Esophagus squamous epithelium (tissue), 5 donors: ENCODE measurements at places on chromosomes 5 and 9.

- no peak for DNase-seq
Measured at GRCh38 chr5:150658699-150659265, 2.3 kb upstream of the MYOZ3 start.

DNA sequence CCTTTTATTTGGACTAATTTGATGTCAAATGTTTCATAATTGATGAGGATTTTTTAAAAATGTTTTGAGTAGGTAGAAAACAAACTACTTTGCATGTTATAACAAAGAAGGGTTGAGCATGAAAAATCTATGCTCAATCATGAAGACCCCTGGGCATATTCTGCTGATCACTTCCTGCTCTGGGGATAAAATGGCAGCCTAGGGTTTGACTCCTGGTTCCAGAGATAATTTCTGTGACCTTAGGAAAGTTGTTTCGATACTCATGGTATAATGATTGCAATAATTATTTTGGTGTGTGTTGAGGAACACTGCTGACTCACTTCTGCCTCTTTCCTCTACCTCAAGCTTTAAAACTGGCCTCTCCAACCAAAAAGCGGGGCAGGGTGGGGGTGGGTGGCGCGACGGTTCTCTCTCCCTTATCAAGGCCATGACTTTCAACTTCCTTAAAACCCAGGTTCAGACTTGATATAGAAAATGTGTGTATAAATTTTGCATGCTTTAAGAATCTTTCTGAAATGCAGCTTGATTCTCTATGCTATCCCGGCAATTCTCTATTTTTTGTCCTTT is 6.0 kb upstream of the PIP5K1B start:
- no peak for DNase-seq

- DNase-seq, result no peak
Measured at GRCh38 chr5:137791387-137791786, 37.2 kb upstream of the HNRNPA0 start.

- no peak for DNase-seq
Measured at GRCh38 chr5:6775571-6775970, 62.3 kb downstream of the TENT4A start.

DNA sequence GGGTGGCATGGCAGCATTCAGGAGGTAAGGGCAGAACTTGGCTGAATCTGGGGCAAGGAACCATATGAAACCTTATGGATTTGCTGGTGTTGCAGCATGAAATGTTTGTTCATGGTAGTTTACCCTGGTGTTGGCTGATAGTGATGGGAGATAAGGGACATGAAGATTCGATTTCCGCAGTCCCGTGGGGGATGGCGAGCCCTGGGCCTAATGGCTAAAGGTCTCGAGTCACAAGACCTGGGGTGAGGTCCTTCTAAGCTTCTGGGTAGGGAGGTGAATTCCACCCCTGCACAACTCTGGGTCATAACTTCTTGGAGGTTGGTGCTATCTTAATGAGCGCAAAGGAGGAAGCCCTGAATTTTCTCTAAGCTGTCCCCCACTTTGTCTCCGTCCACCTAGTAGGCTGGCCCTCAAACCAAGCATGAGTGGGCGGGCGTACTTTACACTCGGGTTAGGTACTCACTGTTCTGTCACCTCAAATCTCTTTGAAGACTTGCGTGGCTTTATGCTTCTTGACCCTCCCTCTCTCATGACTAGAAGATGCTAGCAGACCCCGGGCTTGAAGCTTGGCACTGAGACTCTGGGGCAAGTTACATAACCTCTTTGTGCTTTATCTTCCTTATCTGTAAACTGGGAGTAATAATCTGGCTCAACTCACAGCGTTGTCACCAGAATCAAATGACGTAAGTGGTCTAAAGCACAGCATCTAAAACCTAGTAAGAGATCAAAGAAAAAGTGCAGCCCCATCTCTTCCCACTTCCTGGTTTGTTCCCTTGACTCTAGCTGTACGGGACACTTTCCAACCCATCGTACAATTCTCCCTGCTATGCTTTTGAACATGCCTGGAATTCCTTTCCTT is 72.5 kb downstream of the BASP1 start:
- no peak for DNase-seq

DNA sequence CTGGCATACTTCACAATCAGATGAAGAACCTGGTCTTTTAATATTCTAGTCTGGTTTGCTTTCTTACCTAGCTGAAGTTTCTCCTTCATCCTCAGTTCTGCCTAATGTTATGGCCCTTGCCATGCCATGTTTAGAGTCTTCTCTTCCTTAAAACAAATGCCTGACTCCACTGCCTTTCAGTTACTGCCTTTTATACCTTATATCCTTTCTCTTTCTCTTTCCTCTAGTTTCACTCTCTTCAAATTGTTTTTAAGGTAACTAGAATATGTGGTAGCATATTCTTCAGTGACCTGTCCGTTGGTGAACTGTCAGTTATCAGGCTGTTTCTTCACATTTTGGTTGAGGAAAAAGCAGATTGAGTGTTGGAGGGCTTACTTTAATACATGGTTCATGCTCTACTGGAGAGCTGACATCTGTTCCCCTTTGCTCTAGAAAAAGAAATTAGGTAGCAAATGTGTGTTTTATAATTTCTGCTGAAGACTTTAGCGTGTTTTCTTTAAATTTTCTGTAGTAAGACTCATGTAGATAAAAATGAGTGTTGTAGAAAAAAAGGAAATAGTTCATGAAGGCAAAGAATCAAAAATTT is 103.8 kb downstream of the DMXL1 start:
- DNase-seq, result no peak

DNA sequence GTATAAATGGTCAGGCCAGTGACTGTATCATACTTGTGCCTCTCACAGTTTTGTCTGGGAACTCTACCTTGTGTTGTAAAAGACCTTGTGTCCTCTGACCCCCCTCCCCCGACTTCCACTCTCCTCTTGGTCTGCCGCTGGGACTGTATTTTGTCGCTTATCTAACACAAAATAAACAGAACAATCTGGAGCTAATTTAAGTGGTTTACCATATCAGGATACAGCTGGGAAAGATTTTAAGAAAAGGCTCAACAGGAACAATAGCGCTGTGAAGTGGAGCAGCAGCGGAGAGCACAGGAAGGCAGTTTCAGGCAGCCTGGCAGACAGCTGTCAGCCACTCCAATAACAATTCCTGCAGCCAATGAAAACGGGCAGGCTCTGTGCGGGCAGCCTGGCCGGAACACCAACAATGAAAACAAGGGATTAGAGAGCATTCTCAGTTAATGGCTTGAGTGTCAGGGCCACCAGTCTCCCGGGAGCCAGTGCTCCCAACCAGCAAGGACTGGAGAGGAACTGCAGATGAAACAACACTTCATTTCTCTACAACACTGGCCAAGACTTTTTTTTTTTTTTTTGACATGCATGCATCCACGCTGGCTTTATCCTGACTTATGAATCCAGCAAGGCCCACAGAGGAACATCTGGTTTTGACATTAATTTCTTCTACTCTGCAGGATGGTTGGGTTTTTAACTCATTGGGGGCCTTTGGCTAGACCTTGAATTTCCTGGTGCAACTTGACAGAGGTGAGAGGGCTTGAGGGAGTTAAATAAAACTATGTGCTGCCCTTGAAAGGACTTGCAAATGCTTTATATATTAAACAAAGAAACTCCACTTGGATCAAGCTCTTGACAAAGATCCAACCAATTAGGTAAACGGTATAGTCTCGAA is 76.7 kb downstream of the ARSB start:
- DNase-seq, result no peak

DNA sequence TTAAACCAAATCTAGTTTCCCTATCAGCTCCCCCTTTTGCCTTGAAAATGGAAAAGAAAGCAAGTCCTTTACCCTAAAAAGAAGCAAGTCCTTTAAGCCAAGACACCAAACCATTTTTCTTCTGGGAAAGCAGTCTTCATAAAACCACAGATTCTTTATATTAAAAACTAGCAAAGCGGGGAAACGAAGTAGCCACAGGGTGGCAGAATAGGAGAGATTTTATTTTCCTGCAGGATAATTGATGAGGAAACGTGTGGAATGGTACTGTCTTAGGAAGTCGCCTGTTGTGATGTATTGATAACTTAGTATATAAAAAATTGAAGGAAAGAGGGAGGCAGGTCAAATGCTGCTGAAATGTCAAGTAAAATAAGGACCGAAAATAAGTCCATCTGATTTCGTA is 41.1 kb downstream of the ZNF883 start:
- no peak for DNase-seq

- DNase-seq, result no peak
Measured at GRCh38 chr9:6686396-6686795, 40.9 kb upstream of the GLDC start.

GRCh38 chr5:60794691-60795090 is 49.4 kb downstream of the ELOVL7 start:
- DNase-seq, result no peak

- DNase-seq, result no peak
Measured at GRCh38 chr5:160044967-160045366, 36.0 kb downstream of the TTC1 start.

GRCh38 chr9:36025746-36026145 is 11.0 kb upstream of the RECK start:
- DNase-seq, result no peak

- DNase-seq, result no peak
Measured at GRCh38 chr9:78210841-78211301, 25.0 kb upstream of the CEP78 start.

DNA sequence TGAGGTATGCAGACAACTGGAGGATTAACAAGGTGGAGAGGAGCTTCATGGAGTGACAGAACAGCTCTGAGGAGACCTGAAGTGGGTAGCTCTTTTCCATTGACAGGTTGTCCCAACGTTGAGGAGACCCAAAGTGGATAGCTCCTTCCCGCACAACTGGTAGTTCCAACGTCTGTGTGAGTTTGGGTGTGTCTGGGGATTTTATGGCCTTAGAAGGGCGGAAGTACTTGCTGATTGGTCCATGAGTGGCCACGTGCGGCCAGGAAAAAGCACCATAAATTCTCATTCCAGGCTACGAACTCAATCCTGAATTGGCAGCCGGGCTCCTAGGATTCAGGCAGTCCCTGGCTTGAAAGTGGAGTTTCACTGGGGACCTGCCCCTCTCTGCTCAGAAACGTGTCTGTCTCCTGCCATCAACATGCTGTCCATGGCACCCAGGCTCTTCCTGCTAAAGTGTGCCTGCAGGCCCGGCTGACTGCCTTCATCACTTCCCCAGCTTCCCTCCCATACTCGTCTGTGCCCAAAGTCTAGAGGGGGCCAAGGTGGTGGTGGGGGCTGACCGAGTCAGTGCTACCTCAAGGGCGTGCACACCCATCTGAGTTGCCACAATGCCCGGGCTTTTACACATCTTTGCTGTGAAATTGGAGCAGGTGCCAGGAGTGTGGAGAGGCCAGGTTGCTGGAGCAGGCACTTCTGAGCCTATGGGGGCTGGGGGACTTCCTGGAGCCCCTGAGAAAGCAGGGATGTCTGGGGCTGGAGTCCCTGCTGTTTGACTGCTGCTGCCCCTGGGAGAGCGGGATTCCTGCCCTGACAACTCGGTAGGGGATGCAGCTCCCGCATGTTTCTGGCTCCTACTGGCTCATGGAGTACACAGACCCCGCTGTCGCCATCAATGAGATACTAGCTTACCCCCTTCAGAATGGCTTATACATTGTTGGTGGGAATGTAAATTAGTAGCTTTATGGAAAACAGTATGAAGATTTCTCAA is 2034.6 kb upstream of the ACO1 start:
- no peak for DNase-seq

GRCh38 chr5:33827018-33827707 is 64.6 kb downstream of the ADAMTS12 start:
- DNase-seq, result no peak

DNA sequence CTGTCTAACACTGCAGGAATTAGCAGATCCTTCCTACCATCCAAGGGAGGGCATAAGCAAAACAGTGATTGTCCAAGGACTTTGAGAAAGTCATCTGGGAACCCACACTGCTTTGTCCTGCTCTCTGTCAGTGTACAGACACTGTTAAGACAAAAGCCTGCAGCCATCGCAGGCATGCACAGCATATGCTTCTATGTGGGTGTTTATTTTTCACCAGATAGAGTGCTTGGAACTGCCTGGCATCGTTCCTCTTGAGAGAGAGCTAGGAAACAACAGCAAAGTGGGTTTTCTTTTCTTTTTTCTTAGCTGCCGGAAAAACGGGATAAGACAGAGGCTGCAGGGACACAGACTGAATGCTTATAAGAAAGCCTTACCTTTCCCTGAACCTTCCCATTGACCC is 212.3 kb downstream of the ICE1 start:
- no peak for DNase-seq

GRCh38 chr5:146799231-146799630 is 79.3 kb downstream of the PPP2R2B start:
- DNase-seq, result no peak

DNA sequence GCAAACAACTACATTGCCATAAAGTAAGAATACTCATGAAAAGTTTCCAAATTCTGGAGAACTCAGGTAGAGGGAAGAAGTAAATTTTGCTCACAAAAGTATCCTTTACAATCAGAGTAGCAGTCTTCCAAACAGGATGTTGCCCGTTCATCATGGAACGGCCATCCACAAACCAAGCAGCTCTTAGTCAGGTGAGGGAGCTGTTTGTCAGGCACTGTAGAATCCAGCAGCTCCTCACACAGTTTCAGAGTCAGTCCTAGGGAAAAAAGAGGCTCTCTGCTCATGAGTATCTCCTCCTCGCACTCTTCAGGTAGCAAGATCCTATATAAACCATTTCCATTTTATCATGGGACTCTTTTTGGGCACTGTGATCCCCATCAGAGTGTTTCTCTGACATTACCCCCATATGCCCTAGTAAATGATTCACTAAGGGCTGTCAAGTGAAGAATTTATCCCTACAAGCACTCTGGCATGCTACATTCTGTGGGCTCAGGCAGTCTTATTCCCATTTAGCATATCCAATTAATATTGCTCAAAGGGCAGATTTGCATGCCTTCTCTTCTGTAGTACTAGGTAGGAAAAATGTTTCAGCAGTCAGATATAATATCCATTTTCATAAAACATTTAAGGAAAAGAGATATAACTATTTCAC is 97.9 kb downstream of the WDR41 start:
- no peak for DNase-seq

GRCh38 chr5:159548517-159548916 is 218.2 kb upstream of the IL12B start:
- DNase-seq, result no peak

DNA sequence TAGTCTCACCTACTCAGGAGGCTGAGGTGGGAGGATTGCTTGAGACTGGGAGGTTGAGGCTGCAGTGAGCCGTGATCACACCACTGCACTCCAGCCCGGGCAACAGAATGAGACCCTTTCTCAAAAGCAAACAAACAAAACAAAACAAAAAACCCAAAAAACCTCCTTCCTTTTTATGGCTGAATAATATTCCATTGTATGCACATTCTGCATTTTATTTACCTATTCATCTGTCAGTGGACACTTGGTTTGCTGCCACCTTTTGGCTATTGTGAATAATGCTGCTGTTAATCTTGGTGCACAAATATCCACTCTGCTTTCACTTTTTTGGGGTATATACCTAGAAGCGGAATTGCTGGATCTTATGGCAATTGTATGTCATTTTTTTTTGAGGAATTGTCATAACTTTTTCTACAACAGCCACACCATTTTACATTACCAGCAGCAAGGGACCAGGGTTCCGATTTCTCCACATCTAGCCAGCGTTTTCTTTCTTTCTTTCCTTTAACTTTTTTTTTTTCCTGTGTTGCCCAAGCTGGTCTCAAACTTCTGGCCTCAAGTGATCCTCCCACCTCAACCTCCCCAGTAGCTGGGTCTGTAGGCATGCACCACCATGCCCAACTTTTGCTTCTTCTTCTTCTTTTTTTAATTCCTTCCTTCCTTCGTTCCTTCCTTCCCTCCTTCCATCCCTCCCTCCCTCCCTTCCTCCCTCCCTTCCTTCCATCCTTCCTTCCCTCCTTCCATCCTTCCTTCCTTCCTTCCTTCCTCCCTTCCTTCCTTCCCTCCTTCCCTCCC is 30.6 kb downstream of the NKX2-5 start:
- no peak for DNase-seq

GRCh38 chr9:89477384-89477783 is 20.5 kb downstream of the SEMA4D start:
- no peak for DNase-seq

- no peak for DNase-seq
Measured at GRCh38 chr5:168471785-168472184, 14.5 kb upstream of the RARS1 start.
